Fibroblast of skin of back (primary cell): ENCODE measurements at places on chromosomes 7 and 10.

GRCh38 chr7:34928052-34928451, 109.2 kb downstream of the DPY19L1 start:
- peak; percentile 29 for DNase-seq

DNA sequence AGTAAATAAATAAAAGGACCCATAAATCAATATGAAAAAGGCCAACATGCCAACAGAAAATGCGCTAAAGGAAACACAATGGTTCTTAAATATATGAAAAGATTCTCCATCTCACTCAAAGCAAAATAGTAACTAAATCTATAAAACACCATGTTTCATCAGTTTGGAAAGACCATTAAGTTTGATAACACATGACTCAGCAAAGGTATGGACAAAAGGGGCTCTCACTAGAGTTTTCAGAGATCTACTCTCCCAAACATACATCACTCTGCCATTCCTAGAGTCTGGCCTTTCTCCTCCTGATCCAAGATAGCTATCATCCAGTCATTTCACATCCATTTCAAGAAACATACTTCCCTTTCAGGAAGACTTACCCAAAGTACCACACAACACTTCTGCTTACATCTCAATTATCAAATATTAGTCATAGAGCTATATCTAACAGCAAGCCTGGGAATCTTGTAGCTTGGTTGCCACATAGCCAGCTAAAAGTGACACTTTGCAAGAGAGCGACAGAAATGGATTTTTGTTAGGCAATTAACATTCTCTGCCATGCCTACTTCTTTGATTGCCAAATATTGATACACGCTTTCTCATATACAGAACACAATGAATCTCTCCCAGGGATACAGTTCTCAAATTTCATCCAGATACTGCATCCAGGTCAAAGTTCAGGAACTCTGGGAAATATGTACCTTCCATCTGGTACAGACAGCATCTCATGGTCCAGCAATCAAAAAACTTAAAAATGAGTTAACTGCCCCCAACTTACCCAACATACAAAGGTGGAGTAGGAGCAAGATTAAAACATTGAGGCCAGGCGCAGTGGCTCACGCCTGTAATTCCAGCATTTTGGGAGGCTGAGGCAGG, 28.8 kb downstream of the TOMM7 start:
- peak; percentile 31 for DNase-seq

- no peak for DNase-seq
Measured at GRCh38 chr10:25382029-25382810, 207.4 kb downstream of the GPR158 start.

DNA sequence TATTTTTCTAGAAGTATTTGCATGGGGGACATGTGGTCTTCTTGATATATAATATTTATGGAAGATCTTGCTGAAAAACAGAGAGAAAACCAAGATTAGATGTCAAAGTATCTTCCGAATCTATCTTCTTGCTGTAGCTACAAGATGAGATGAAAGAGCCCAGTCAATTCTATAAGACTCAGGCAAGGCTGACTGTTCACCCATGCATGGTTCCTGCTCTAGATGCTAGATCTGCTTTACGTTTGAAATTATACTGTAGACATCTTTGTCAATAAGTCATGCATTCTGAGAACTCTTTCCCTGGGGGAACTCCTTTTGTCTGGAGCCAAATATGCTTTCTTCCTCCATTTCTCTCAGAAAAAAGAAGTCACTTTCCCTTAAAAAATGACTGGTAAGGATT, 1292.0 kb downstream of the XPNPEP1 start:
- DNase-seq, result no peak
